ENCODE measurements at places on chromosomes 12 and 14.

DNA sequence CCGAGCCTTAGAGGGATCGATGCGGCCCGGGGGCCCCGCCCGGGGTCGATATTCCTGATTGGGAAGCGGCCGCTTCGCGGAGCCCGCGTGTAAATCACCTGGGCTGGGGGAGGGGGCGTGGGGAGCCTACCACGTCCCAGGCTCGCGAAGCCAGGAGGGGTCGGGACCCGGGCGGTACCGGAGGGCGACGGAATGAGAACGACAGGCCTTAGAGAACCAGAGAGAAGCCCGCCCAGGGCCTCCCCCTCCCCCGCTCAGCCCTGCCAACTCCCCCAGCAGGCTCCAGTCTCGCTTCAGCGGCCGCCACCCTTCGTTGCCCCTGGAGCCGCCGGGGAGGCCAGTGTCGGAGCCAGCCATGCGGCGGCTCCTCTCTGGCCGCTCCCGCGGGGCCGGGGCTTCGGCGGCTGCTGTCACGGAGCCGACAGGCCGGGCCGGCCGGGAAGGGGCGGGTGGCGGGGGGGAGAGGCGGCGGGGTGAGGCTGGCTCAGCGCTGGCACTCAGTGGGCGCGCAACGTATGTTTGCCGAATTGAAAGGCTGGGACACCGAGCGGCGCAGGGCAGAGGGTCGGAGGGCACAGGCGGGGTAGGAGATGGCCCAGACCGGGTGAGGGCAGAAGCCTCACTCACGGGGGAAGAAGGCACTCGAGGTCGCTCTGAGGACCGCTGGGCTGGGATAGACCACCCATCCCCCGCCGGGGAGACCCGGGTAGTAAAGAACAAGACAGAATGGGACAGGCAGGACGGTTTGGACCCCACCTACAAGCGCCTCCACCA is 1.4 kb upstream of the DNAJC22 start:
- no peak for DNase-seq

GRCh38 chr12:25981597-25981996 is 23.1 kb downstream of the RASSF8 start:
- no peak for DNase-seq

GRCh38 chr12:62916632-62917425 is 18.1 kb downstream of the PPM1H start:
- DNase-seq: no peak

GRCh38 chr14:101449114-101449513 is 112.2 kb upstream of the DIO3 start:
- DNase-seq: no peak

DNA sequence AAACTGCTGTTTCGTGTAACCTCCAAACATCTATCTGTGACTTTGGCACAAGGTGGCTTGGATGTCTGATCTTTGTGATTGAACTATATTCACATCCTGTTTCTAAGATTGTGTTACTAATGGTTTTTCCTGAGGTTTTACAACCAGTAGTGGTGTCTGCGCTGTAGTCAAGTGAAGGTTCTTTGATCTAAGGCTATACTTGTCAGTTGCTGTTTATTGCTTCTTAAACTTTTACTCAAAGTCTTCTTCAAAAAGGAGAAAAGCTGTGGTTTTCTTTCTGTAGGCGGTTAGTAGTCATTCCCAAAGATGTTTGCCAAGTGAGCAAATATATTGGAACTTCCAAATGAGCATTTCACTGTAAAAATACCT is 12.3 kb upstream of the CALM1 start:
- DNase-seq: no peak

GRCh38 chr12:124646385-124647230 is 79.2 kb upstream of the NCOR2 start:
- DNase-seq: no peak

GRCh38 chr12:56020423-56021184 is at the start of gene IKZF4:
IKZF4 (plus strand) TSS chr12:56021043; CDS start chr12:56021494, 451 bp downstream.
- no peak for DNase-seq

- no peak for DNase-seq
Observed at GRCh38 chr12:120661432-120661831, 21.0 kb downstream of the CABP1 start.

- no peak for DNase-seq
Observed at GRCh38 chr12:9674226-9674590, 4.7 kb downstream of the CLEC2D start.

DNA sequence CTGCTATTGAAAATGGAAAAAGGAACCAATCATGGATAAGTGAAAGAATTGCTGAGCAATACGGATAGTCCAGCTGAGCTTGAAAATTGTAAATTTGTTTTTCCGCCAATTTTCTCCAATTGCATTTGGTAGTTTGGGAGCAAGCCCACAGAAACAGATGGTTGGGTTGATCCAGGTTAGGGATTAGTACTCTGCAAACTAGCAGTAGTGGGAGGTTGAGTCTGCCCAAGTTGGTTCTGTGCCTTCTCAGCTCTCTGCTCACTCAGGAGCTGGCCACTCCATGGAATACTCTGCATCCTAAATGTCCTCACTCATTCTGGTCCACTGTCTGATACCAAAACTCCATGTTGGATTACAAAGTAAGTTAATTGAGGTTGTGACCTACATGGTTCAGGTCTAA is 361.1 kb upstream of the ATP2B1 start:
- no peak for DNase-seq

- peak; percentile 59 for DNase-seq
Observed at GRCh38 chr12:106138633-106139421, at the start of gene NUAK1. NUAK1 (minus strand) TSS chr12:106138954; CDS start chr12:106138653, 301 bp downstream.

- DNase-seq: no peak
Observed at GRCh38 chr12:103499571-103499970, 3.8 kb upstream of the C12orf42 start.

DNA sequence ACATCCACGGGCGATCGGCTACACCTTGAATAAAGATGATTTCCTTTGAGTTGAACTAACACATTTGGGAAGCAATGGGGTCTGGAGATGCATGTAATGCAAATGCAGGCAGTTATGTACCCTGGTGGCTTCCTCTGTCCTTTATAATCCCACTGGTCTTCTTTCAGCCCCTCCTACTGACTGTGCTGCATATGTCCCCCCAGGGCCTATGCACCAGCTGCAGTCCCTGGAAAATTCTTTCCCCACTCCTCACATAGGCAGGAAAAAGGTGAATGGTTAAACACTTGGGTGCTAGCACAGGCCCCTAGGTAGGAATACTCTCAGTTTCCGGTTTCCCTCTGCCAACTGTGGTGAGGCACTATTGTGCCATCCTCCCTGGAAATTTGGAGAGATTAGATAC is 294.8 kb upstream of the SOX5 start:
- DNase-seq: no peak

DNA sequence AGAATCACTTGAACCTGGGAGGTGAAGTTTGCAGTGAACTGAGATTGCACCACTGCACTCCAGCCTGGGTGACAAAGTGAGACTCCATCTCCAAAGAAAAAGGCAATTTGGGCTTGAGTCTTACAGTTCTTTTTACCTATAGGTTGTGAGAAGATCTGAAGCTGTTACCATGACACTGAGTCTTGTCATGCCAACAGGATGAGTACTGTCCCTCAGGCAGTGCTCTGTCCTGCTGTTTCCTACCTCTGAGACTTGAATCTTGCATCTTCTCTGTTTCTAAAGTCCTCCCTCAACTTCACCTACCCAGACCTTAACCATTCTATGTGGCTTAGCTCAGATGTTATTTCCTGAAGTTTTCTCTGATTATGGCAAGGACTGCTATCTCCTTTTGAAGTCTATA is 400.8 kb upstream of the PRICKLE1 start:
- DNase-seq: no peak

- DNase-seq: no peak
Observed at GRCh38 chr12:91384366-91384765, 201.7 kb upstream of the DCN start.

GRCh38 chr12:64019654-64020053 is 175.2 kb downstream of the SRGAP1 start:
- DNase-seq: no peak

- no peak for DNase-seq
Observed at GRCh38 chr14:101178184-101179072, 274.9 kb upstream of the RTL1 start.

Data from H4 (cell line).